ENCODE measurements at places on chromosomes 11 and 22. TPM values are rescaled to one million over a fixed set of nuclear protein-coding genes. Genes with fewer than 3 reads are reported as not detected.

Gene OR52E8
- total RNA-seq, result not detected

Gene MFRP
- not detected for total RNA-seq

Gene RPL27A
- 2,536 TPM for total RNA-seq

Gene EMID1
- 0.38 TPM for total RNA-seq

Gene HSPB2
- not detected for total RNA-seq

Gene SLC22A8
- total RNA-seq, result not detected

Gene NNMT
- total RNA-seq, result 151 TPM

Gene DGCR6
- 0.55 TPM for total RNA-seq

Gene CCDC73
- 0.05 TPM for total RNA-seq

Gene SPON1
- total RNA-seq, result not detected

Gene OR5B21
- total RNA-seq, result not detected

Gene OR8D4
- total RNA-seq, result not detected

Gene MED17
- total RNA-seq, result 21.7 TPM

Gene GLYATL1
- not detected for total RNA-seq

Gene POU2AF3
- 0.37 TPM for total RNA-seq

Gene SLC37A2
- total RNA-seq, result 0.15 TPM

Gene TNNT3
- total RNA-seq, result not detected

Gene CENATAC
- 12.5 TPM for total RNA-seq

Gene SHANK2
- 10.5 TPM for total RNA-seq

Gene TYR
- total RNA-seq, result not detected

Gene ZNF280B
- total RNA-seq, result 1.4 TPM

Gene C1QTNF4
- total RNA-seq, result 0.08 TPM

Gene PANX3
- not detected for total RNA-seq

Gene SLC5A12
- not detected for total RNA-seq

Gene PTPN5
- 0.02 TPM for total RNA-seq

Gene RAB36
- total RNA-seq, result 6.6 TPM

Gene CASP5
- not detected for total RNA-seq

Gene APOBEC3B
- total RNA-seq, result 31.5 TPM

Gene BRMS1
- total RNA-seq, result 91.1 TPM

Gene CRYBA4
- not detected for total RNA-seq

Gene MS4A12
- not detected for total RNA-seq
